GM06990 (cell line): ENCODE measurements at places on chromosomes 3 and 15.

DNA sequence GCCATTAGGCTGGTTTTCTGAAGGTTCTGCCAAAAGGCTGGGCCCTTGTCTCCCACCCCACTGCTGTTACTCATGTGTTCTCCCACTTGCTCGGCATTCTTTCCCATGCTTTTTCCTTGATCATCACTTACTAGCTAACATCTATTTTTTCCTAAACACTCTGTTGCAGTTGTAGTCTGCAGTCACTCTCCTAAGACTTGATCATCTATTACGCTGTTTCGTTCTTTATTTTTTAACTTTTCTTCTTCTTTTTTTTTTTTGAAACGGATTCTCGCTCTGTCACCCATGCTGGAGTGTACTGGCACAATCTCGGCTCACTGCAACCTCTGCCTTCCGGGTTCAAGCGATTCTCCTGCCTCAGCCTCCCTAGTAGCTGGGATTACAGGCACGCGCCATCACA lies 176.3 kb downstream of the IGF1R start:
- DNase-seq = no peak

- DNase-seq = no peak
These were observed 694 bp downstream of the ABTB1 start for GRCh38 chr3:127673191-127674100.

DNA sequence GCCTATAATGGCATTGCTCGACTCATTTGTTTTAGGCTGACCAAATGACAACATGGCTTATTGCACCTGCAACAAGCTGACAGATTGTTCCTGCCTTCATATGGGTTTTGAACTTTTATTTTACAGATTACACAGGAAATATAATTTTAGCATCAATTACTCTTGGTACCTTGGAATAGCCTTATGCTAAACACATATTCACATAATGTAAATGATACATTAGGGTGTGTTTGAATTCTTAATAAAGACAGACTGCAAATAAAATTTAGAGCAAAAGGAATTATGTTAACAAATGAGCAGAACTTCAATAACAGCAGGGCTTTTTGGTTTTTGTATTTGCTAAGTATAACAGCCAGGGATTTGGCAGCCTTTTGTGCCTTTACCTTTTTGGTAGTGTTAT lies 51.9 kb upstream of the TMC3 start:
- DNase-seq = no peak

GRCh38 chr3:118782755-118783202 lies 251.9 kb downstream of the IGSF11 start:
- peak; percentile 86 for DNase-seq

DNA sequence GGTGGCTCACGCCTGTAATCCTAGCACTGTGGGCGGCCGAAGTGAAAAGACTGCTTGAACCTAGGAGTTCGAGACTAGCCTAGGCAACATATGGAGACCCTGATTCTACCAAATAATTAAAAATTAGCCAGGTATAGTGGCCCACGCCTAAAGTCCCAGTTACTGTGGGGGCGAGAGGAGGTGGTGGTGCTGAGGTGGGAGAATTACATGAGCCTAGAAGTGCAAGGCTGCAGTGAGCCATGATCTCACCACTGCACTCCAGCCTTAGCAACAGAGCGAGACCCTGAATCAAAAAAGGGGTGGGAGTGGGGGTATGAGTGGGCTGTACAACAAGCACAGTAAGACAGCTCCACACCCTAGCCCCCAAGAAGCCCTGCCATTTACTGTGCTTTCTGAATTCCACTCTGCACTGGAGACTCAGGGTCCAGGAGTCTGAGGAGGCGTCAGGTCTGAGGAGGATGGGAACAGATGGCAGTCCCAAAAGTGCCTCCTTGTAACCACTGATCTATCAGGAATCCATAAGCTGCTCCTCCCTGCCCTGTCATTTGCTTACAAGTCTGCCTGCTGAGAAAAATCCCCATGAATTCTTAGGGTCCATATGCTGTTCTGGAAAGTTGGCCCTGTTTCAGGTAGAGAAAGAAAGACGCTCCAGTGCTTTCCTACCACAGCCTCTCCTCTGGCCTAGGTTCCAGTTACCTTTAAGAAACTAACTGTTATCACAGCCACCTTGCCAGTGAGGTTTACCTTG lies 171.1 kb downstream of the MAGI1 start:
- DNase-seq = no peak

DNA sequence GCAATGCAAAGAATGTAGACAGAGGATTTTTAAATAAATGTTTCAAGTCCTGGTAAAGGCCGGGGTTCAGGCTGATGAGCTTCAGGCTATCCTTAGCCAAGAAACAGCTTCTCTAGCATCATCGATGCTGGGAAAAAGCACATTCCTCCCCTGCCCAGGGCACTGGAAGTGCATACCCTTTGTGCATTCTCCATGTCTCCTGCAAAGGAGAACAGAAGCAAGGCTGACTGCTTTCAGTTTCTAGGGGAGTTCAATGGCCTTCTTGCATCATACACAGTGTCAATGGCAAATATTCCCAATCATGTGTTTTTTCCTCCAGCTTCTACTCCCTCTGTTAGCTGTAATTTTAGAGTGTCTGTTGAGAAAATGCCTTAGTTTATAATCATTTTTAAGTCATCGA lies 59.9 kb downstream of the GPR176 start:
- no peak for DNase-seq

DNA sequence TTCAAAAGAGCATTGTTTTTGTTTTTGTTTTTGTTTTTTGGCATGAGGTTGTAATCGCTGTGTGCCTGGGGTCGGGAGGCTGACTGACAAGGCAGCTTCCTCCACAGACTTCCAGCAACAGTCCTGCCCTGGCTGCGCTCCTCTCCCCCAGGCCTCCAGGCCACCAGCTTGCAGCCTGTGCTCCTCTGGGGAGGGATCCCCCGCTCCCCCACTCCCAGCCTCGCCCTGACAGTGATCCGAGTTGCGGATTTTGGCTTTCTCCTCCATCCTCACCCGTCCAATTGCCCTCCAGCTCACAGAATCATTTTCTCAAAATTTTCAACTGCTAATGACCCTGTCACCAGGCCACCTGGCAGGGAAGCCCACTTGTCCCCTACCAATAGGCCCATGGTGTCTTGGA lies 36.5 kb upstream of the PCSK6 start:
- no peak for DNase-seq

- no peak for DNase-seq
These were observed 17.1 kb downstream of the IQCB1 start for GRCh38 chr3:121817753-121818152.

DNA sequence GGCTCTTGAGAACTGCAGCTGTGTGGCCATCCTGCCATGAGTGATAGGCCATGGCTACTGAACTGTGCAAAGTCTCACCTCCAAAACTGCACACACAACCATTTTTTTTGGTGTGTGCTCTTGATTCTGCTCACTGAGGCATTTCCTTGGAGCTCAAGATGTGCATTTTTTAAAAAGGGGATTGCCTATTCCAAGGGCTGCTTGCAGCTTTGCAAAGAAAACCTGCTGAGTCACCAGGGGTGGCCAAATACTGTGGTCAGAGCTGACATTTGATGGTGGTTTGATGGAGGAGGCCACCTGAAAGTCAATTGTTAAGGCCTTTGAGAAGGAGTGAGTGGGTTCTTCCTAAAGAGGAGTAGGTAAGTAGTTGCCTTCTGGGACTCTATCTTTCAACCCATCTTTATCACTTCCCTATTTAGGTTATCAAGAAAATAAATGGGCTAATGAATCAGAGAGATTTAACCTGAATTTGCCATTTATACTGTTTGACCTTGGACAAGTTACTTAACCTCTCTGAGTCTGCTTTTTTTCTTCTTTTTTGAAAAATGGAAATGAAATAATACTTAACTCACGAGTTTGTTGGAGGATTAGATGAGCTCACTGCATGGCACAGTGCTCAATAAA lies 87.9 kb downstream of the CHST2 start:
- peak; percentile 80 for DNase-seq

DNA sequence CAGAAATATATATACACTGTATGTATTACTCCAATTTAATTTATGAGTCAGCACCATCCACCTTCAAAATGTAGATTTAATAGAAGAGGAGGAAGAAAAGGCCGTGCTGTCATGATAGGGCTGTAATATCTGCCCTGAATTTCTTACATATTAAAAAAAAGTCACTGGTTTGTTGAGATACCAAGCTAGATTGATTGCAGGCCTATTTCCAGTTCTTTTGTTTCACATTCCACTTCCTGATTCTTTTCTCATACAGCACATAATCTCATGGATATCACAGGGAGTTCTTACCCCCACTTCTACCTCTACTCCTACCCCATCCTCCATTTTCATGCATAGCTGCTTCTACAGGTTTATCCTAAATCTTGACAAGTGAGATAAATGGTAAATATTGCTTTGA lies 290.3 kb downstream of the ZBTB20 start:
- DNase-seq = no peak

DNA sequence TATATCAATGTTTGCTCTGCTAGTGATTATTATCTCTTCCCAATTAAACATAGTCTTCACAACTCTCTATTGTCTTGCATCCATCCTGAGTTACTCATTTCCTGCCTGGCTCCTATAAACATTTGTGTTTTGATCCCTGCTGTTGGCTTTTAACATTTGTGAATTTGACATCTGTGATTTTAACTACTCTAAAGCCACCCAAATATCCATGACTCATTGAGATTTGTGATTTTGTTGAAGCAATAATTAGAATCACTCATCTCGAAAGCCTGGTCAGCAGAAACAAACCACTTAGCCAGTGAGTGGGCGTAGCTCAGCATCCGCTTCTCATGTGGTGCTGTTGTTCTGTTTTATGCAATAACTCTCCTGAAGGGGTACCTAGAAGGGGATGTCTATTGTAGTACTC lies 174.3 kb upstream of the ZBTB20 start:
- peak; percentile 8 for DNase-seq

DNA sequence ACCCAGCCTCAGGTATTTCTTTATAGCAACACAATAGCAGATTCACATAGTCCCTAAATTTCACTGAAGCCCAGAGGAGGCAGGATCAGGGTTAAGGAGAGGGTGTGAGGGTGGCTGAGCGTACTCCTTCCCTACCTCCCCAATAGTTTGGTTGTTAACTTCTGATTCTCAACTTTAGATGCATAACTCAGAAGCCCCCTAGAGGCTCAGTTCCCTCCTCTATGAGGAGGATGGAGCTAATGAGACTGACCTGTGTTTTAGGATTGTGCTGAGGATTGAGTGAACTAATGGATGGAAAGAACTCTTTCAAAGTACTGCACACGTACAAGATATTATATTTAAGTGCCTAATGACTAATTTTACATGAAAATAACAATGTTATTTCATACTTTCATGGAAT lies 249.3 kb upstream of the SOX14 start:
- no peak for DNase-seq

- no peak for DNase-seq
These were observed 115.7 kb upstream of the PRTG start for GRCh38 chr15:55858661-55859060.

- DNase-seq = no peak
These were observed 20.1 kb downstream of the CADM2 start for GRCh38 chr3:84978843-84979242.

DNA sequence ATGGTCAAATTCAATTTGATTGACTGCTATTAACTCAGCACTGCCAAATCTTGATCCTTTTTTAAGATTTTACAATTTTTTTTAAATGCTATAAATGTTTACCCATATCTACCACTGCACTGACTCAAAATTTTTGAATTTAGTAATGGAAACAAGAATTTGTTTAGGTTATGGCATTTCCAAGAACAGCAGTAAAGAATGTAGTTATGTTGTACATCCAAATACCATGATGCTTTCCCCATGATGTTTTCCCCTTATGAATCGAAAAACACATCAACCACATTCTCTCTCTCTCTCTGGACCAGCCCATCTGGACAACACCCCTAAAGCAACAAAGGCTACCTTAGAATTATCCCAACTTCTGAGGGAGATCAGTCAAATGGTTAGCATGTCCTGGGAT lies 14.2 kb downstream of the CHRM5 start:
- no peak for DNase-seq

DNA sequence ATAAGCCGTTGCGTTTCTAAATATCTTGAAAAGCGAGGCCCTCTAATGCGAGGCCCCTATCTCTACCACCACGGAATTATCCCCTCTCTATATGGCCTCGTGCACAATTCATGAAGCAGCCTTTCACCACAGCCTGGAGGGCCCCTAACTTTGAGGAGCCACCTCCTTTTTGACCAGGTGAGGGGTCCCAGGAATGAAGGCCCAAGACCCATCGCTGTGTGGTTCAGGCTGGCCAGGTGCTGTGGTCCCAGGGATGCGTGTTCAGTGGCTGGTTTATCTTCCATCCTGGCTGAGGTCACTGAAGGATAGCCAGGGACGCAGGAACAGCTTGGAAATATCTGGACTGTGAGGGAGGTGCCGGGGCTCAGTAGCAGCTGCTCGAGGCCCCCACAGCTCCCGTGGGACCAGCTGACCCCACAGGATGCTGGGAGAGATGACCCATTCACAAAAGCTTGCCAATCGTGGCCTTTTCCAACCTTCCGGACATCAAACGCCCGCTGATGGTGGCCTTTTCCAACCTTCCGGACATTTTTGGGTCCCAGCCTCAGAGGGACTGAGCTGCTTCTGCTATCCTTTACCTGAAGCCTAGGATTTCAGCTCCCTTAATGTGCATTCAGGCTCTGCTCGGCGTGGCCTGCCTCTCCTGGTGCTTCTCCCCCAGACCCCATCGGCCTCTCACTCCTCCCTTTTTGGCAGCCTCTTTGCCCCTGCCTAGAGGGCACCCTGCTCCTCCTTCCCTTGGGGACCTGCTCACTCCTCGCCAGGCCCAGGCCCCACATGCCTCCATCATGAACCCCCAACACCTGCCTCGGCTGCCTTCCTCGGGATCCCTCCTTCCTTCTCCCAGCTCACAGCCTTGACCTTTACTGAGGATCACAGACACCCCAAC lies 140.9 kb downstream of the CHSY1 start:
- no peak for DNase-seq

- no peak for DNase-seq
These were observed 66.2 kb downstream of the NMNAT3 start for GRCh38 chr3:139611528-139611927.

DNA sequence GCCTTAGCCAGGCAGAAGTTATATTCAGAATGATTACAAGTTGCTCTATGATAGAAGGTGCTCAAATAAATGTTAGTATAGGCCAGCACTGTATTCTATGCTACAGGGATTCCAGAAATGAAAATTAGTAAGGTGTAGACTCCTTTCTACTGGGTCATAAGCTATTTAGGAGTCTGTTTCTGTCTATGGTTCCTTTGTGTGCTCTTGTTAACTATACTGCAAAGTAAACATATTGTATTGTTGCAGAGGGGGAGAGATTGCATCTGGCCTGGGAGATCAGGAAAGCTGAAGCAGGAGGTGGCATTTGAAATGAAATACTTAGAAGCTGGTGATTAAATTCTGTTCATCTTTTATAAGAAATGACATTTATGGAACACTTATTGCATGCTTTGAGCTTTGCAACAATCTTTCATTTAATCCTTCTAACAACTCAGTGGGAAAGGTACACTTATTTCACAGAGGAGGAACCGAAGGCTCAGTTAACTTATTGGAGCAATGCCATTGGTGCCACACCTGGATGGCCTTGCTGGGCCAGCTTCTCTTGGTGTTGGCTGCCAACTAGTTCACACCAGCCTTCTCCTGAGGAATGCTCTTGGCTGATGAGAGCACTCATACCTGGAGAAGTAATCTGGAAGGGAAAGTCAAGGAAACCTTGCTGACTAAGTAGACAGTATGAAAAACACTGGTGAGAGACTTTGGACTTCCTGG lies 39.1 kb downstream of the ABHD5 start:
- no peak for DNase-seq
